Stimulated activated CD4-positive, alpha-beta T cell treated with anti-CD3 and anti-CD28 coated beads, Interleukin-15, amount 100 ng/mL, for 1 hour (primary cell): ENCODE measurements at places on chromosomes 1 and 21.

DNA sequence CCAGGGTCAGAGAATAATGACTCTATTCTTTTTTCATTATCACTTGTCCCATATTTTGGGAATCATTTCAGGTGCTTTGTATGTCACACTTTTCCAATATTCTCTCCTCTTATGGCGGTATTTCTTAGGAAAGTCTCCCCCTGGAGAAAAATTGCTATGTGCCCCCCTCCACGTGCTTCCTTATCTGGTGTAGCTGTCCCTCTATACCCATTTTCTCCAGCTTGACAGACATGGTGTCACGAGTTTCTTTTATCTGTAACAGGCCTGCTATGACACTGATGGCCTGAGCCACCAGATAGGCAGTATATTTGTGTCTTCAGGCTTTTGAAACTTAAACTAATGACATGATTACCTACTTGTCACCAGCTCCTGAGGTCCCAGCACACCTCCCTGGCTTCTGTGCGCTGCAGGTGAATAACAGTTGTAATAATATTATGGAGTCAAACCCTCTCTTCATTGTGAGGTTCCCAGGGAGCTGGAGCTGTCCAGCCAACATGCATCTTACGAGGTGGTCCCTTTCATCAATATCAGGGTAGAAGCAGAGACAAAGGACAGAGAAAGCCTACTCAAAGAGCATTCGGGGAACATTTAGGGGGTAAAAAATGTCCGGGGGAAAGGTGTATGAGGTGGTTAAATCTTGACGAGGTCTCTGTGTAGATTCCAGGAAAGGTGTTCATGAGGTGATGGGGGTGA is 71.2 kb upstream of the DUSP10 start:
- no peak for DNase-seq

GRCh38 chr1:65758128-65758527 is 34.6 kb upstream of the PDE4B start:
- no peak for DNase-seq

- DNase-seq = no peak
Observed at GRCh38 chr1:31750858-31751510, 13.2 kb downstream of the ADGRB2 start.

DNA sequence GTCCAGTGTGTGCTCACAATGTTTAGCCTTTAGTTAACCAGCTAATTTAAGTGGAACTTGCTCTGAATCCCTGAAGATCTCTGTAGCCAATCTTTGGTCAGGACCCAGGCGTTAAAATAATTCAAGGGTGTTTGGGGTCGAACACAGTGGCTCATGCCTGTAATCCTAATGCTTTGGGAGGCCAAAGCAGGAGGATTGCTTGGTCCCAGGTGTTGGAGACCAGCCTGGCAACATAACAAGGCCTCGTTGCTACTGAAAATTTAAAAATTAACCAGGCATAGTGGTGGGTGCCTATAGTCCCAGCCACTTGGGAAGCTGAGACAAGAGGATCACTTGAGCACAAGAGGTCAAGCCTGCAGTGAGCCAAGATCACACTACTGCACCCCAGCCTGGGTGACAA is 94.3 kb downstream of the ITSN1 start:
- no peak for DNase-seq

- DNase-seq = no peak
Observed at GRCh38 chr1:24656046-24656445, 12.9 kb downstream of the SRRM1 start.

DNA sequence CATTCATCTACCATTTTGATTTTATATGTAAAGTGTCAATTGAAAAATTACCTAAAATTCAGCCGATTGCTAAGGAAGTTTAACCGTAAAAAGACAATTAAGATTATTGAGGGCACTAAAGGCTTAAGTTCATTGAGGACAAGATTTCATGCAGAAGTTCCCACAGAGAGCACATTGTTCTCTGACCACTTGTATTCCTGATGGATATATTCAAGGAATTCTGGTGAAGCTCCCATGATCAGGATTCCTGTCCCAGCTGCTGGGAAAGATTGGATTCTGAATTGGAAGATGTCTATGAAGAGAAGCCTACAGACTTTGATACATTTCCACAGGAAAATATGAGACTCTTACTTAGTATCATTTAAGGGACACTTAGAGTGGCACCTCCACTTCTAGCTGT is 209.2 kb upstream of the KCTD3 start:
- no peak for DNase-seq

- no peak for DNase-seq
Observed at GRCh38 chr1:66503841-66504470, 30.0 kb upstream of the SGIP1 start.

DNA sequence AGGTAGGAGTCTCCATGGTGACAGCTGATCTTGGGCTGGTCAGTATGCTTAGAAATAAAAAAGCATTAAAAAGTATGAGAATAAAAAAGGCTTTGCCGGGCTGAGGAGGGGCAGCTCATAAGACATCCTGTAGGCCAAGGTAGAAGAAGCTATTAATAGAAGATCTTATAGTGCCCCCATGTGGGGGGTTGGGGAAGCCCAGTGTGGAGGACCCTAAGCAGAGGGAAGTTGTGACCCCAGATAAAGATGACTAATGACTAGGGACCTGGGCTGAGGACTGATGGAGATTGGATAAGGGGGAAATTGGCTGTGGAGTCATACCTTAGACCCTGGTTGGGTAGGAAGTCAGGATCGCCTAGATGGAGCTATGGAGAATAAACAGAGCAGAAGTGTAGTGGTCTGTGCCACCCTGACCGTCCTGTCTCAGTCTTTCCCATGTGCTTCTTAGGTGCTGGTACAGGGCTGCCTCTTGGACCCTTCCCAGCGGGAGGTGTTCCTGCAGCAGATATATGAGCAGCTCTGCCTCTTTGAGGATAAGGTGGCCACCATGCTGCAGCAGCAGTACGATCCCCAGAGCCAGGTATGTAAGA is 25.0 kb downstream of the SZT2 start:
- peak; percentile 45 for DNase-seq

DNA sequence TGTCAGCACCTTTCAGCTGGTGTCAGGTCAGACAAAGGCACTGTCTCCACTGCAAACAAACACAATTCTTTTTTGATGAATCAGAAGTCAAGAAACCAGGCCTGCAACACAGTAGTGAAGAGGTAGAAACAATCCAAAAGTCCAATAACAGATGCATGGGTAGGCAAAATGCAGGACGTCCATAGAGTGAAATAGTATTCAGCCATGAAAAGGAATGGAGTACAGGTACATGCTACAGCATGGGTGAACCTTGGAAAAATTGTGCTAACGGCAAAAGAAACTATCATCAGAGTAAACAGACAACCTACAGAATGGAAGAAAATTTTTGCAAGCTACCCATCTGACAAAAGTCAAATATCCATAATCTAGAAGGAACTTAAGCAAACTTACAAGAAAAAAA is 26.2 kb upstream of the ZBTB21 start:
- DNase-seq = no peak

DNA sequence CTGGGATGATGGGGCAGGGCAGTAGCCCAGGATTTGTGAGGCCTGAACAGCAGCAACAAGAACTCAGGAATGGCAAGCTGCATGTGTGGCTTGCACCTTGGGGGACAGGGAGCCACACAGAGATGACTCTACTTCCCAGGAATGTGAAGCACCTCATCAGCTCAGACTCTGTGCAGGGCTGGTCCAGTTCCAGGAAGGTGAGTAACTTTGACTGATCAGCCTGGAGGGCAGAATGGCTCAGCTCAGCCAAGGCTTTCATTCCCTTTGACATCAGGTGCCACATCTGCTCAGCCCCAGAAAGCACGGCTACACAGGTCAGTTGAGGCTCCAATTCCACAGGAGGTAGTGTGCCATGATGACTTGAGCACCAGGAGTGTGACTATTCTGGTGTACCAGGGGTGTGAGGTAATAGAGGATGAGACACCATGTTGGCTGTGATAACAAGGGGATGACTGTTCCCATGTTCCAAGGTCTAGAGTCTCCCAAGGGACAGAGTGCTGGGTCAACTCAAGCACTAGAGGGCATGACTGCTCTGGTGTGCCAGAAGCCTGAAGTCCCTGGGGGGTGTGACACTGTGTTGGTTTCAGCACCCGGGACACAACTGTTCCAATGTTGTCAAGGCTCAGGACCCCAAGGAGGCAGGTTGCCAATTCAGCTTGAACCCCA is 625.8 kb upstream of the ADGRL2 start:
- no peak for DNase-seq

- no peak for DNase-seq
Observed at GRCh38 chr21:30206551-30207251, 9.2 kb downstream of the CLDN8 start.

GRCh38 chr1:244256086-244256676 is 195.5 kb downstream of the ADSS2 start:
- no peak for DNase-seq

DNA sequence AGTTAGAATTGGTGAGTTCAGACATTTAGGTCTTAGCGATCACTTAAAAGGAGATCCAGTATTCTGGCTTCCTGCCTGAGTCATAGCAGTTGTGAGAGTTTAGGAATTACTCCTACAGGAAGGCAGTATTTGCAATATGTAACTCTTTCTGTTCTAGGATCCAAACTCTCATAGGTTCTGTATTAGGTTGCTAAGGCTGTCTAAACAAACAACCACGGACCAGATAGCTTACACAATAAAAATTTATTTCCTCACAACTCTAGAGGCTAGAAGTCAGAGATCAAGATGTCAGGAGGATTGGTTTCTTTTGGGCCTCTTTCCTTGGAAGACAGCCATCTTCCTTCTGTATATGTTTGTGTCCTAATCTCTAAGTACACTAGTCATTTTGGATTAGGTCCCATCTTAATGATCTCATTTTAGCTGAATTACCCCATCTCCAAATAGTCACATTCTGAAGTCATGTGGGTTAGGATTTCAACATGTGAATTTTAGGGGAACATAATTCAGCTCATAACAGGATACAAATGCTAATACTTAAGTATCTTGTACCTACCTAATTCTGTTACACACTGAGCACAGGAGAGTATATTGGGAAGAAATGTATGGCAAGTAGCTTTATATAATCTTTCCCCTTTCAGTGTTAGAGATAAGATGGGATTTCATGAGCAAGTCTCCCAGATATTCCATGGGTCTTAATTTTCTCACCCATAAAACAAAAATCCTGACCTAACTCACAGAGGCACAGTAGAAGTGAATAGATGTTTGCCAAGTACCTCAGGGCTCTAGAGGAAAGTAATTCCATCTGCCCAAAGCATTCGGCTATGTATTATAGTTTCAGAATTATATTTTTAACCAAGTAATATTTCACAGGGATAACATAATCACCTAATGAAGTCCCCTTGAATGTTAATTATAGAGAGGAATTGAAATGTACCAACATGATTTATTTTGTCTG is 144.4 kb downstream of the PTBP2 start:
- DNase-seq = no peak

- DNase-seq = no peak
Observed at GRCh38 chr1:229059671-229060539, 211.0 kb upstream of the RAB4A start.

DNA sequence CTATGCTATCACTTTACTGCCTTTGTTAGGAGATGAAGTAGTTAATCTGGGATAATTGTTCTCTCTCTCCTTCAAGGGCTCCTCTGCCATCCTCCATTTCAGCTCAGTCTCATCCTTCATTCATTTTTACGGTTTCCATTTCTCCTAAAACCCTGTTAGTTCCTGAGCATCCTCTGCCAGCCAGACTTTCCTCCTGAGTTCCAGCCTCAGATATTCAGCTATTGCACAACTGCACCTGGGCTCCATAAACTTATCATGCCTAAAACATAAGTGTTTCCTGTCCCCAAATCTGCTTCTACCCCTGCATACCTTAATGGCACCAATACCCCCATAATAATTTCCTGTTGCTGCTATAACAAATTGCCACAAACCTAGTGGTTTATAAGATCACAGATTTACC is 39.6 kb upstream of the SOX13 start:
- no peak for DNase-seq

DNA sequence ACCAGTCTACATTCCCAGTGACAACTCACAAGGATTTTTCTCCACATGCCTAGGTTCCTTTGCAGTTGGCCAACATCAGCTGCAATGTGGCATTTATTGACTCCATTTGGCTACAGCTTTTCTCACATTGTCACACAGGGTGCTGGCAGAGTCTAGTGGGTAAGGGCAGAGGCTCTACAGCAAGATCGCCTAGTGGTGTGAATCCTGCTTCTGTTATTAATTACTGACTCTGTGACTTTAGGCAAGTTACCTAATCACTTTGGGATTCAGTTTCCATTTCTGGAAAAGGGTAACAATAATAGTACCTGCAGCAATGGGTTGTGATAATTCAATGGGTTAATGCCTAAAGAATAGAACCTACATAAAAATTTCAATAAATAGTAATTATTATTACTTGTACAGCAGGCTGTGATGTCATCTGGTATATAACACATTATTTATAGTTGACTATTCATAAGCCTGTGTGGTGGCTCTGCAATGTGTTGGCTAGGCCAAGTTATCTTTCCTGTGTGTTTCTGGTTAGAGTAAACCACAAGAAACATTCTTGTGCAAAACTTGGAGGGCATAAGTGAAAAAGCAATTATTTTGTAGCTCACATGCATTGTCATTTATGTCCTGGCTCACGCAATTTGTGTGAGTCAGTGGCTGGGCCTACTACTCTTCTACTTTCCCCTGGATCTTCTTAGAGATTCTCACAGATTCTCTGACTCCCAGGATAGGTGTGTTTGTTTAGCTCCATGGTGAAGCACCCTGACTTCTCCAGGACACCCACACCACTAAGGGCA is 59.5 kb downstream of the PTGS2 start:
- DNase-seq = no peak

- DNase-seq = no peak
Observed at GRCh38 chr1:241767737-241768136, 80.3 kb upstream of the EXO1 start.

DNA sequence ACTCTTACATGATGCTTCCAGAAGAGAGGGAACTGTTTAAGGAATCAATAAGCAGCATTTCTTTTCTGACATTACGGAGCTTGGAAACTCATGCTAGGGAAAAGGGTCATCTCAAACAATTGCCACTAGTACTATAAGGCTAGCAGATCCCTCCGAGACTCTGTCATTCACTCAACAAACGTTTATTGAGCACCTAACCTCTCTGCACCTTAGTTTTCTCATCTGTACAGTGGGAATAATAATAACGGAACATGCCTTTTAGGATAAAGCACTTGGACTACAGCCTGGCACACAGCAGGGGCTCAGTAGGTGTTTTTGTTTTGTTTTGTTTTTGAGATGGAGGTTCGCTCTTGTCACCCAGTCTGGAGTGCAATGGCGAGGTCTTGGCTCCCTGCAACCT is 51.3 kb downstream of the SYF2 start:
- no peak for DNase-seq

DNA sequence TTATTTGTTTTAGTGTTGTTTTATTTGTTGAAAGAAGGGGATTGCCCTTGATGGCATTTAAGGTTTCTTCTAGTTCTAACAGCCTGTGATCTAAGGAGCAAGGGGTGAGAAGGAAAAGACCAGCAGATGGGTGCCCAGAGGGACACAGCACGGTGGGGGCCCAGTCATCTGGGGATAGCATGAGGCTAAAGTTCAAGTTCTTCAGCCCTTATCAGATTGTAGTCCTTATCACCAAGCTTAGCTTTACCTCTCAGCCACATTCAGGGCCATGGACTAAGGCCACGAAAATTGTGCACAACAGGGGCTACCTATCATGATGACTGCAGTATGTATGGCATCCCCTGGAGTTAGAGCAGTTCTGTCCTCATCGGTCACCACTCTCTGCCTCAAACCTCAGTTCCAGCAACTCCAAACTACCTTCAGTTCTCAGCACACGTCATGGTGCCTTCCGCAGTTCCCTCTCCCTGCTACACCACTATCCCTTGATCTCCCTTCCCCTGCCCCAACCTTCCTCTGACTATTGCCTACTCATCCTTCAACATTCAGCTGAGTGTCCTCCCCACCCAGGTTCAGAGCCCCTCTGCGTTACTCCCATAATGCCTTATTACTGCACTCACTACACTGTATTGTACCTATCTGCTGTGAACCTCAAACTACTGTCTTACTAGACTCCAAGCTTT is 36.4 kb downstream of the ATF3 start:
- DNase-seq = no peak
